ENCODE measurements at places on chromosomes 13 and 19.

- DNase-seq: no peak
These were observed 9.2 kb upstream of the SERP2 start for GRCh38 chr13:44364345-44365000.

DNA sequence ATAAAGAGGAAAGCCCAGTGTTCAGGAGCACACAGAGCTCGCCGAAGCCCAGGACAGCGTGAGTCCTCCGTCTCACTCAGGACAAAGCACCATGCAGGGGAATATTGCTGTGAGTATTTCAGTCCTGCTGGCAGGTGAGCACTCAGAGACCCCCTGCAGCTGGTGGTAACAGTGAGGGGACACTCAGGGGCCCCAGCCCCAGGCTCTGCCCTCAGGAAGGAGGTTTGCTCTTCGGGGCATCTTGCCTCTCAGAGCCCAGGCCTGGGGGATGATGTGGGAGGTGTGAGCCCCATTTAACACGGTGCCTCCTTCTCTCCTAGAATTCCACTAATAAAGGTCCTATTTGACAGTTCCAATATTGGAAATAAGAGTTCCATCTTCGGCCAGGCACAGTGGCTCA, 14.8 kb downstream of the LILRA1 start:
- no peak for DNase-seq

DNA sequence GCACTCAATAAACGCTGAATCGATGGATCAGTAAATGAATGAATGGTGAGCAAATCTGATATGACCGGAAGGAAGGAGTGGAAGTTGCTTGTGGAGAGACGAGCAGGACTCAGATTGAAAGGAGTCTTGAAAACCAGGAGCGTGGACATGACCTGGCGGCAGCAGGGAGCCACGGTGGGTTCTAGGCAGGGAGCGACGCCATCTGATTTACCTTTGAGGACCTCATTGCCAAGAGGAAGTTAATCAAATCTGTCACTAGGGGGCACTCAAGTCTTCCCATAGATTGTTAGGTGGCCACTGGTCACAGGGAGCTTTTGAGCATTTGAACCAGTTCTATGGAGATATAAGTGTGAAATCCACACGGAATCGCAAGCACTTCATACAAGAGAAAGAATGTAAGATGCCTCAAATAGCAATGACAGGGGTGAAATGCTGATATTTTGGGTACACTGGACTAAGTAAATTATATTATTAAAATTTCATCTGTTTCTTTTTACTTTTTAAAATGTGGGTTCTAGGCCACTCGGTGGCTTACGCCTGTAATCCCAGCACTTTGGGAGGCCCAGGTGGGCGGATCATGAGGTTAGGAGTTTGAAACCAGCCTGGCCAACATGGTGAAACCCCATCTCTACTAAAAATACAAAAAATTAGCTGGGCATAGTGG, 9.2 kb upstream of the FBN3 start:
- peak; percentile 75 for DNase-seq

DNA sequence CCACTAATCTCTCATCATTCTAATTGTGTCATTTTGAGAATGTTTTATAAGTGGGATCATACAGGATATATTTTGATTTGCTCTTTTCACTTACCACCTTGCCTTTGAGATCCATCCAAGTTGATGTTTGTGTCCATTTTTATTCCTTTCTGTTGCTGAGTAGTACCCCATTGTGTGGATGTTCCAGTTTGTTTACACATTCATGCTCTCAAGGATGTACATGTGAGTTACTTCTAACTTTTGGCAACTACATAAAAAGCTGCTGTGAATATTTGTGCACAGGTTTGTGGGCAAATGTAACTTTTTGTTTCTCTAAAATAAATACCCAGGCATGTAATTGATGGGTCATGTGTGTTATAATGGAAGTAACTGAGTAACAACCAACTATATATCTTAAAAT, 64.9 kb downstream of the RFC3 start:
- no peak for DNase-seq

DNA sequence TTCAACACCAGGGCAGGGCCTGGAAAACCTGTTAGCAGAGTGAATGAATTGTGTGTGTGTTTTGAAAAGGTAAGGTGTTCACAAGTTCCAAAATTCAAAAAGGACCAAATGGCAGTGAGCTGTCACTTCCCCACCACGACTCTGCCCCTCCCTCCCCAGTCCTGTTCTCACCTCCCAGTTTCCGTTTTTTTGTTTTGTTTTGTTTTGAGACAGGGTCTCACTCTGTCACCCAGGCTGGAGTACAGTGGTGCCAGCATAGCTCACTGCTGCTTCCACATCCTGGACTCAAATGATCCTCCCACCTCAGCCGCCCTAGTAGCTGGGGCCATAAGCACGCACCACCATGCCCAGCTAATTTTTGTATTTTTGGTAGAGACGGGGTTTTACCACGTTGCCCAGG, 20.3 kb upstream of the BCL3 start:
- DNase-seq: no peak

- no peak for DNase-seq
These were observed 79.2 kb downstream of the TBC1D4 start for GRCh38 chr13:75402787-75403186.

- no peak for DNase-seq
These were observed 65.8 kb upstream of the KPNA3 start for GRCh38 chr13:49858178-49858856.

DNA sequence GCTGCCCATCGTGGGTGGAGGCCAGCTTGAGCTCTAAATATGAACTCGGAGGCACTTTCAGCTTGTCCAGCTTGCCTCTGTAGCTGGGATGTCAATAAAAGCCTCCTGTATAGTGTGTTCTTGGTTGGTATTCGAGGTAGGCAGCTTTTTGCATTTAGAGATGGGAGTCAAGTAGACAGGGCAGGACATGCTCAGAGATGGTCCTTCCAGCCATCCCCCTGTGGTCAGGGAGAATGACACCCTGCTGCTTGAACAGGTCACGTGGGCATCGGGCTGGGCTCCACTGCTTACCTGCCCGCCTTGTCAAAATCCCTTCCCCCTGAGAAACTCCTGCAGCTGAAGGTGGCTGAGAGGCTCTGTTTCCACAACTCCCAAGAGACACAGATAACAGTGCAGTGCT, 302.5 kb downstream of the ZNF536 start:
- DNase-seq: no peak

DNA sequence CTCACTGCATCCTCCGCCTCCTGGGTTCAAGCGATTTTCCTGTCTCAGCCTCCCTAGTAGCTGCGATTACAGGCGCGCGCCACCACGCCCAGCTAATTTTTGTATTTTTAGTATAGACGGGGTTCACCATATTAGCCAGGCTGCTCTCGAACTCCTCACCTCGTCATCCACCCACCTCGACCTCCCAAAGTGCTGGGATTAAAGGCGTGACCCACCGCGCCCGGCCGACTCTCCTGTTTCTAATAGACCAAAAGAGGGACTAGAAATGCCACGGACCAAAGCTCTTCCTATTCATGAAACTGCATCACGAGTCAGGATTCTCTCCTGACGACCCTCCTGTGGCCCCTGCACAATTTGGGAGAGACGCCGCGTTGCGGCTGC, 563 bp downstream of the ZNF43 start:
- no peak for DNase-seq

DNA sequence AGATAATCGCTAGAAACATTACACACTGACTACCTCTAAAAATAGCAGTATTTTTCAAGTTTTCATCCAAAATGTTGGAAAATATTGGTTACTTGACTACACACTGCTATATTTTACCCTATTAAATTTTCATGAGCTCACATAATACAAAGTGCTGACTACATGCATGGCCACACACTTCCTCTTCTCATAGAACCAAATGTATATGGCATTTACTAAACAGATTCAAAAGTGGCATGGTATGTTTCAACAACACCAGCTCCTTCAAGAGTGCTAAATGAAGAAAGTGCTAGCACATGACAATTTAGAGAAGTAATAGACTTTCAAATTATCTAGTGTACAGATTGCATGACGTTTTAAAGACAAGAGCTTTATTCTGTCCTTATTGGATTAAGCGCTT, 780.4 kb upstream of the SLITRK6 start:
- no peak for DNase-seq

- DNase-seq: no peak
These were observed 5.6 kb upstream of the SYDE1 start for GRCh38 chr19:15101479-15102082.

- DNase-seq: no peak
These were observed 107.2 kb upstream of the HTR2A start for GRCh38 chr13:47004027-47004426.

DNA sequence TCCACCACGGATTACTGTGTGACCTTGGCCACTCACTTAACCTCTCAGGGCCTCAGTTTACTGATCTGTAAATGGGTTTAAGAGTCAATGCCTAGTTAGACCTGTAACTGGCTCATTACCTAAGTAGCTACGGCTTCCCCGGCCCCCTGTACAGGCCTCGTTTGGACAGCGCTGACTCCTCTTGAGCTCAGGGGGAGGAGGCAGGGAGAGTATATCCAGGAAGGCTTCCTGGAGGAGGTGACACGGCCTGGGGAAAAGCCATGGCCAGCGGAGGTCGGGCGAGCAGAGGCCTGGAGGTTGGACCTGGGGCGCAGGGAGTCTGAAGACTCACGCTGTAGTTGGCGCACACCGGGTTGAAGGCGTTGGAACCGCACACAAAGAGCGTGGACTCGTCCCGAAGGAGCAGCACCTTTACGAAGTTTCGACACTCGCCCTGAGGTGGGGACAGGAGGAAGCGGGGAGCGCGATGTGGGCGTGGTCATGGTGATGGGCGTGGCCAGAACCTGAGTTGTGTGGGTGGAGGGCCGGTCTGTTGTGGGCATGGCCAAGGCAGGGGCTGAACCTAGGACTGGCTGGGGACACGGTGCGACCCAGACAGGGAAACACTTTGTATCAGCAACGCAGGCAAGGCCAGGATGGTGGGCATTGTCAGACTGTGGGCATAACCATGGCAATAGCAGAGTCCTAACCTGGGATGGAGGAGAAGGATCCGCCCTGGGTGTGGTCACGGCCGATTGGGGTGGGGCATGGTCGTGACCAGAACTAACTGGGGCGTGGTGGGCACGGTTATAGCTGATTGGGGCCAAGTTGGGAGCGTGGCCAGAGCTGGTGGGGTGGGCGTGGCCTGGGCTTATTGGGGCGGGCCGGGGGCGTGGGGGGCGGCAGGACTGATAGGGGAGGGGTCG, 3.6 kb downstream of the SEMA6B start:
- no peak for DNase-seq

DNA sequence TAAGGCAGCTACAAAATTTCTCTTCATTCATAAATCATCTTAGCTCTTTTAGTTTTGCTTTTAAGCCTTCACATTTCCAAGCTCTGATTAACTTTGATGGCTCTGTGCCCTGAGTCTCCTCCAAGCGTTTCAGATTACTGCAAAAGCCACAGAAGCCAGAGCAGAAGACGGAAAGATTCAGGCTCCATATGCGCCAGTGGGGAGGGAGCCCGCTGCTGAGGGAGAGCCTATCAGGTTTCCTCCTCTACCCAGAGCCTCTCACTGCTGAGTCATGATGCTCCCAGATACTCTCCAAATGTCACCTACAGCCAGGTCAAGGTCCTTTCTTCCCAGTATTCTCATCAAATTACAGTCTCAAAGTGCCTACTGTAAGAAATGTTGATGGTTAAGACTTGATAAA, 193.6 kb downstream of the RAP2A start:
- DNase-seq: no peak

DNA sequence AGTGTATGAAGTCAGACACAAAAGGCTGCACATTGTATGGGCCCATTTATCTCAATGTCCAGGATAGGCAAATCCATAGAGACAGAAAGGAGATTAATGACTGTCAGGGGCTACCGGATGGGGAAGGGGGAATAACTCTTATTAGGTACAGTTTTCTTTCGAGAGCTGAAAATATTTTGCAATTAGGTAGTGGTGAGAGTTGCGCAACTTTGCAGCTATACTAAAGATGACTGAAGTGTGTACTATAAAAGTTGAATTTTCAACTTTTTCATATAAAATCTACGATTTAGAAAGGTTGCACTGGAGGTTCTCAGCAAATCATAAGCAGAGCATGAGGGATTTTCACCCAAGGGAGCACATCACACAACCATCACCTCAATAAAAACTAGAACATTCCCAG, 16.1 kb upstream of the SLC15A1 start:
- DNase-seq: no peak

DNA sequence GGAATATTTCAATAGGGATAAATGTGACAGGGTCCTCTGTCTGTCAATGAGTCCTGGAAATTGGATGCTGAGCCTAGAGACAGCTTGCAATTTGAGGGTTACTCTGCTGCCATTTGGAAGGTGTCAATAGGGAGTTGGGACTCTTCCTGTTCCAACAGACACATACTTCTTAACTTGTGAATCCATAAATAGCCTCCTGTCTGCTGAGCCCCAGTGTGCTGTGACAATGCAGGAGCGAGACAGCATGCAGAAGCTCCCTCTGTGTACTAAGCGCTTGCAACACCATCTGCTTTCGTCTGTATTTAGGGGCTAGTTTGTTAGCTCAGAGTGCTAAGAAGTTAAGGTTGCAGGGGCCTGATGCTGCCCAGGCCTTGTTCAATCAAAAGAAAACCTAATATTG, 58.5 kb upstream of the GPR12 start:
- no peak for DNase-seq

- DNase-seq: peak; percentile 46
These were observed at the start of gene GAMT for GRCh38 chr19:1401138-1401888. TSS of gene GAMT (minus strand) at chr19:1401542. CDS start at chr19:1401476, 66 bp downstream.

DNA sequence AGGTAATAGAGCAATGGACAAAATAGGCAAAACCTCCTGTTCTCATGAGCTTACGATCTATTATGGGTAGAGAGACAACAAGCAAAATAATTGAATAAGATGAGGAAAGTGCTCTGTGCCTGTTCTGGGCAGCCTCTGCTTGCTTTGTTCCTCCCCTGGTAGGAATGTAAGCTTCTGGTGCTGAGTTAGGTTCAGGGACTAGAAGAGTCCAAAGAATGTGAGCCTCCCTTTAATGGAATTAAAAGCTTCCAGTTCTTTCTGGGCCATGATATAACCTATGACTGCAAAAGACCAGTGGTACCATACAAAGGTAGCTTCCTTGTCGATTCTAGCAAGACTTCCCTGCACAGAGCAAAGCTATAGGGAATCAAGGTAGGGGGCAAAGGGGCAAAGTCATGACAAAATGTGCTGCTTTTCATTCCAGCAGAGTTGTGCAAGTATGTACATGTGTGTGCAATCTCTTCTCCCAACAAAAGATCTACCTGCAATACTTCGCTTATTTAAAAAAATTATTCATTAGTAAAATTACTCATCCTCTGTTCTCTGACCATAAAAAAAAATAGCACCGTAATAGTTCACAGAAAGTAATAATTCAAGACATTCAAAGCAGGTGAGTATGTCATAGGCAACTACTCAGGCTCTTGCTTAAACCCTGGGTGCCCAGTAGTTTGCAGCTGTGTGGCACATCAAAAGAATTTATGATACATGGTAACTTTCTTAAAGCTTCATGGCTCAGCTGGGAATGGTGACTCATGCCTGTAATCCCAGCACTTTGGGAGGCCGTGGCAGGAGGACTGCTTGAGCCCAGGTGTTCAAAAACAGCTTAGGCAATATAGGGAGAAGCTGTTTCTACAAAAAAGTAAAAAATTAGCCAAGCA, 21.4 kb downstream of the ACOD1 start:
- no peak for DNase-seq

DNA sequence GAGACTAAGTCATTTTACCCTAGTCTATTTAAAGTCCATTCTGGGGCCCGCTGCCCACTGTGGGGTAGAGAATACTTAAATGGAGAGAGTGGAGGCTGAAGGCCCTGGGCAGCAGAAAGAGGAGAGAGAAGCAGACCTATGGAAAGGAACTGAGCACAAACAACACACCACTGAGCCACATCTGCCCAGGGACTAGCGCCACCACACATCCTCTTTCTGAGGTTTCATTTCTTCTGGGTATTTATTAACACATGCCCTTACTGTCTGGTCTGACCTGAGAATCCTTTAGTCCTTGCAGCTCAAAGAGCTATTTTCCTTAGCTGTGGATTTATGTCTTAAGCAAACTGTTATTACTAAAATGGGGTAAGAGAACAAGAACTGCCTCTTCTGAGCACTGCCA, 154.0 kb downstream of the NALCN start:
- no peak for DNase-seq
